ENCODE measurements at places on chromosomes 1 and 21.

DNA sequence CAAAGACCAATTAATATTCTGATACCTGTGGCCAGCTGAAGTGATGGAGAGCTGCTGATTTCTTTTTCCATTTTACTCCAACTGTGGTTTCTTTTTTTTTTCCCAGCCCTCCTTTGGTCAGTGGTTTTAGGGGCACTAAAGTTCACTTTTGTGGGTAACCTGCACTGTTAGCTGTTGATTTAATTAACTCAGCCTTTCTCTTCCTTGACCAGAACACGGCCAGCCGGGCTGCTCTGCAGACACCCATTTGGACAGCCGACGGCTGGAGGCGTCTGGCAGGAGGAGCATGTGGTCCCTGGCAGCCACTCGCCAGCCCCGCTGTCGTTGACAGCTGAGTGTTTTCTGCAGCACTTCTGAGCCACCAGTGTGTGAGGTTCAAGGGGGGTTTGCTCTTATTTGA lies 136.2 kb upstream of the RUNX3 start:
- DNase-seq: no peak

DNA sequence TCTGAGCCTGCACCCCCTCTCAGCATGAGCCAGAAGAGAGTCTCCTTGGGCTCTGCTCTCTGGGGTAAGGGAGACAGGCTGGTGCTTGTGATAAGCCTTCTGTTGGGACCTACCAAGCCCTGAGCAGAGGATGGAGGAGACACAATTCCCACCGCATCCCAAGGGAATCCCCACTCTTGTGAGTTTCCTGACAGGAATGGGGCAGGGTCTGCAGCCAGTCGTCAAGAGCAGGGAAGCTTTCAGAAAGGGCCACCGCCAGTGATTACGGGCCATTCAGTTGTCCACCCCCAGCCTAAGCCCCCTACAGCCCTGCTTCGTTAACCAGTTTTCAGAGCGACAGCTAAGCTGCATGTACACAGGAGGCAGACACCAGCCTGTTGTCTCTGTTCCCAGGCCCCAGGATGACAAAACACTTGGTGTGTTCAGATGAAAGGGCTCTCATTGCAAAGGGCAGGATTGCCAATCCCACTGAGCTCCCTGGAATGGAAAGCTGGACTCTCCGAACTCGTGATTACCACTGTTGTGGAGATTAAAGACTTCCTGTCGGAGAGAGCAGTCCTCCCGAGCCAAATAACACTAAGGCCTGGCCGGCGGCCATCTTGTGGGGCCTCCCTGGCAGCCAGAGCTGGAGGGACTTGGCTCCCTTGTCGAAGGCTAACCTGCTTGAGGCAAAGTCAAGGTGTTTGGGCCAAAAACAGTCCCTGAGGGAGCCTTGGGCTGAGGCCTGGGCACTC lies 37.4 kb upstream of the SLC30A1 start:
- no peak for DNase-seq

- DNase-seq: no peak
Measured at GRCh38 chr1:245172026-245172425, 17.2 kb downstream of the KIF26B start.

GRCh38 chr1:100530880-100531487 lies 7.0 kb upstream of the GPR88 start:
- DNase-seq: peak; percentile 37

DNA sequence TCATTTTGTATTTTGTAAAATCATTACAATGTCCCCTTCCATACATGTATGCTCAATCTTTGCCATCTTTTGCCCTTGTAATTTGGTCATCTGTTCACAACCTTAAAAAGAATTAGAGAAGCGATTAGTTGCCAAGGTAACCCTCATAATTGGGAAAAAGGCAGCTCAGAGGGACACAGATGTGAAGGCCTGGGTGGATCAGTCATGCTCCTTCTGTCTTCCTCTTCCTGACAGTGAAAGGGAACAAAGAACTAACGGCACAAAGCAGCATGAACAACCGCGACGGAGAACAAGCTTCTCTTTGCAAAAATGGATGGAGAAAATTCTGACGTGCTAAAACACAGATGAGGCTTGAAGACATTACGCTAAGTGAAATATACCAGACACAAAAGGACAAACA lies 78.7 kb upstream of the COG2 start:
- DNase-seq: no peak

DNA sequence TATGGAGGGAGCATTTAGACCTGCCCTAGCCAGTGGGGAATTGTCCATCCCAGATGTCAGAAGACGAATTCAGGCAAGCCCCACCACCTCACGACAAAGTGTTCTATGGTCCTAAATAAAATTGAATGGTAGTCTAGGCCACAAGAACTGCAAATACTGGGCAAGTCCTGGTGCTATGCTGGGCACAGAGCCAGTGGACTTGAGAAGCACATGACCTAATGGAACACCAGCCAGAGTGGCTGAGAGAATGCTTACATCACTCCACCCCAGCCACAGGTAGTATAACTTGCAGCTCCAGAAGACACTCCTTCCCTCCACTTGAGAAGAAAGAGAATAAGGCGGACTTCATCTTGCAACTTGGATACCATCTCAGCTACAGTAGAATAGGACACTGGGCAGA lies 567.3 kb upstream of the CXADR start:
- DNase-seq: no peak

DNA sequence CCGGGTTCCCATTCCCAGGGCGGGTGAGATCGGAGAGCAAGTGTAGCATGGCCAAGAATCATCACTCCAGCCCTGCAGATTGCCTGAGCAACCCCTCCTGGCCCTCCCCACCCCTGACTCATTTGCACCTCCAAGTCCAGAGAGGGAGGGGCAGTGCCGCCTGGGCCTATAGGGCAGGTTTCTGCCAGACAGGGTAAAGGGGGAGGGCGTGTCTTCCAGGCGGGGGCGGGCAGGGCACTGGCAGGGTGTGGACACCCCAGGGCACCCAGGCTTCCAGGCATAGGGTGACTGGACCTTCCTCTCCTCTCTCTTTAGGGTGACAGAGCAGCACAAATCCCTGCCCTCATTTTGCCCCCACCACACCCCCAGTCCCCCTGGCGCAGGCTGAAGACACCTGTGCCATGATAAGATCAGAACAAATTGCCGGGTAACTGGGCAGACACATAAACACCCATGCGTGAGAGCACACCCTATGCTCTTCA lies 3.2 kb upstream of the CRYBG2 start:
- no peak for DNase-seq

- no peak for DNase-seq
Measured at GRCh38 chr1:227424159-227424680, 105.9 kb upstream of the CDC42BPA start.

GRCh38 chr1:47782414-47783166 lies 214.6 kb downstream of the TRABD2B start:
- no peak for DNase-seq

GRCh38 chr1:40905061-40905460 lies 42.9 kb upstream of the CITED4 start:
- no peak for DNase-seq

DNA sequence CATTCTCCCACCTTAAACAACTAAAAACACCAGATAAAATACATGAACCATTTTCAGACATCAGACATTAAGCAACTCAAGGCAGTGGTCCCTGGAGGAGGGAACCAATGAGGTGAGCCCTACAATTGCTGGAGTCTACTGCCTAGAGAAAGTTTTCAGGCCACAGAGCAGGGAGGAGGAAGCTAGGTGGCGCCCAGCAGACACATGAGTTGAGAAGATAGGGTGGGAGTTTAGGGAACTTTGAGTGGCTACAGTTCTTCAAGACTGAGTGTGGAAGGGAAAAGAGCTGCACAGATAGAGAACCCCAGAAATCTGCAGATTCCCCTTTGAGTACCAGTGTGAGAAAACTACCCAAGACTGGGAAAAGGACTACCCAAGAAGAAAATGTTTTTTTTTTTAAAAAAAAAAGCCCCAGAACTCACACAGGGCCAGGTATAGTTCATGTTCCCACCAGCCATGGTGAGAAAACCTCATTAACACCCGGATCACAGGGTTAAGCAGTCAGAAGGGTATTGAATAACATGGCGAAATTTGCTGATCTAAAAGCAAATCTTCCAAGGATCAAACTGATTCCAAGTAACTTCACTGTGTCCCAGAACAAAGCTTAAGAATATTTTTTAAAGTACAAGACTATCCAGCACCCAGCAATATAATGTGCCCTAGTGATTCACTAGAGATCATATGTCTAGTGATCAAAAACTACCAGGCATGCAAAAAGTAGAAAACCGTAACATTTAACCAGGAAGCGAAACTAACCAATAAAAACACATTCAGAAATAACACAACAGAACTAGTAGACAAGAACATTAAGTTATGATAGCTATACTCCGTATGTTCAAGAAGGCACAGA lies 12.0 kb downstream of the ALDH9A1 start:
- no peak for DNase-seq

- DNase-seq: no peak
Measured at GRCh38 chr21:41857771-41858300, 21.3 kb downstream of the PRDM15 start.

DNA sequence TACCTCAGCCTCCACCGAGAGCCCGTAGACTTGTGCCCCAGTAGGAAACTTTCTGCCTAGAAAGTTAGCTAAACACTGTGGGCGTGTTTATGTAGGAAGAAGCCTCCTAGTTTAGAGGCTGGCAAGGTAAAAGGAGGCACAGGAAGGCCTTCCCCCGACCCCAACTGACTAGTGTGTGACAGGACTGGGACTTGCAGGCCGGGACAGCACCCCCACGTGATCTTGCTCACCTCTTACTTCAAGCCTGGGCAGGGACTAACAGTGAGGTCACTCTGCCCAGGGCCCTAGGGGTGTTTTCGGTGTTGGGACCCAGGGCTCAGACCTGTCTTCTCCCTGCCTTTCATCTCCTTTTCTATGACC lies 392 bp upstream of the TAGLN2 start:
- no peak for DNase-seq

DNA sequence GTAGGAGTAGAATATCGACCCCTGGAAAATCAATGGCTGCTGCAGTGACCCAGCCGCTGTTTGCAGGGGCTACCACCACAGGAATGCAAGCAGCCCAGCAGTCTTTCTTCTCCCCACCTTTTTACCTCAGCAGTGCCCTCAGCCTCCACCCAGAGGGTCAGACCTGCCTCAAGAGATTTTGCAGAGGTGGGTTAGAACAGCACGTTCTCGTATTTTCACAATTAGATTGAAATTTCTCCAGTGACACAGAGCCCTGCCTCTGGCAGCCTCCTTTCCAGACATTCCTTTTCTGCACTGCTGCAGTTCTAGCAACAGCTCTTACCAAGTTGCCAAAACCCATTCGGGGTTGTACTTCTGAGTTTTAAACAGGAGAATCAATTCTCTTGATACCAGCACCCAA lies 38.3 kb upstream of the PIGV start:
- no peak for DNase-seq

DNA sequence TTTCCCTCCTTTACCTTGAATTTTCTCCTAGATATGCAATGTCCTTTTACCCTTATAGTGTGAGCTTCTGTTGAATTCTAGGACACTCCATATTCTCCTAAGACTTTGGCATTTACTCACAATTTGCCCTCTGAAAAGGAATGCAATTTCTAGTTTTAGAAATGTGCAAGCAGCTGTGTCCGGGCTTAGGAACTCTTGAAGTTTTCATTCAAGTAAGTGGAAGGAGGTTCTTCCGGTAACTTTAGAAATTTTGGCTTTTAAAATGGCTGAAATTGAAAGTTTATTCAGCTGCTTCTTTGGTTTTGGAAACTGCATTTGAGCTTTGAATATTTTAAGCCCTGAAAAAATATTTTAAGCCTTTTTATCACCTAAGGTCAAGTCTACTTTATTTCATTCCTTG lies 56.3 kb downstream of the DPH5 start:
- DNase-seq: no peak

GRCh38 chr21:25179116-25179515 lies 428.2 kb downstream of the MRPL39 start:
- DNase-seq: peak; percentile 33

DNA sequence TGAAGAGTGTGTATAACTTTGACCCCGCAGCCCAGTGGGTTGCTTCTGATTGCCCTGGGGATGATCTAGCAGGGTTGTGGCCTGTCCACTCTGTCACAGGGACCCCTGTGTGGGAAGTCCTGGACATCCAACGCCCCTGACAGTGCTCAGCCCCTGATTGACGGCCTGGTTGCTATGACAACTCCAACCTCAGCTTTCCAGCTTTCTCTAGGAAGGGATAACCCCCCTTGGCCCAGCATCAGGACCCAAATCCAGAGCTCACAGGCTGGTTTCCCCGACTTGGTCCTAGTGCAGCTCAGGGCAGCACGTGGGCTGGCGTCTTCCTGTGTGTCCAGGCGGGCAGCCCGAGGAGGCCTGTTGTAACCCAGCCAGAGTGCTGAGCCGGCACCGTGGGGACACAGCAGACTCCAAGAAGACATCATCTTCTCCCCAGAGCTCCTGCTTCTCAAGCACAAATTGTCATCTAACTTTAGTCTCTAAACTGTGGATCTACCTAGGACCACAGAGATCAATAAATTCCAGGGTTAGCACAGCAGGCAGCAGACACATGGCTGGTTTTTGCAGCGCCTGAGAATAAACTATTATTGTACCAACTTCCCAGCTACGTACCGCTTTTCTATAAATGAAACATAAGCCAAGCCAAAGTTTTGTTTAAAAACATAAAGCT lies 18.9 kb upstream of the PDXK start:
- no peak for DNase-seq

DNA sequence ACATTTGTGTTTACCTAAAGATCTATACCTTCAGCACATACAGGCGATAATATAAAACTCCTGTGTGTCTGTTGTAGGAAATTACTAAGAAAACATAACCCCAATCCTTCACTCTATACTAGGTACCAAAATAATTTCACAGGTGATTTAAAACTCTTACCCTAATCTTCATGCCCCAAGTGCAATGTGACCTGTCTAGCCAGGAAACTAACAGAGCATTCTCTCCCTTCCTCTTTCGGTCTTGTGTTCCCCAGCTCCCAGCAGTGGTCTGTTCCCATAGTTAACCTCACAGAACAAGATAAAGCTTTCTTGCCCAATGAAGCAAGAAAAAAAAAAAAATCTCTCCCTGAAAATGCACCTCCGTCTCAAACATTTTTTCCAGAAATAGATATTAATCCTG lies 493.5 kb downstream of the DPYD start:
- DNase-seq: no peak

DNA sequence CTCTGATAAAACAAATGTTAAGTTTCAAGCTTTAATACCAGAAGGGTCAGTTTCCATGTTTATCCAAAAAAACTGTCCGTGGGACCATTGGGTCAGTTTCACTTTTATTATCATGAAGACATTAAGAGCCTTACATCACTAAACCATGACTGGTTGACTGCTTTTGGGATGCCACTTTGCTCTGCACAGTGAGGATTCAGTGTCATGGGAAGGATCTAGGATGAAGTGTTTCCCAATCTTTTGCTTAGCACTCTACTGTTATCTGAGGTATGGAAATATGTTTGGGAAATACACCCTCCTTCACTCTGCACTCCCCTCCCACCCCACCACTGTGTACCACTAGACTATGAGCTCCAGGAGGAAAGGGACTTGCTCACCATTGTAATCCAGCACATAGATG lies 16.3 kb downstream of the RPS6KC1 start:
- no peak for DNase-seq
